ENCODE measurements at places on chromosomes 5 and 9.

- DNase-seq, result no peak
Measured at GRCh38 chr5:107794741-107795140, 124.0 kb upstream of the EFNA5 start.

DNA sequence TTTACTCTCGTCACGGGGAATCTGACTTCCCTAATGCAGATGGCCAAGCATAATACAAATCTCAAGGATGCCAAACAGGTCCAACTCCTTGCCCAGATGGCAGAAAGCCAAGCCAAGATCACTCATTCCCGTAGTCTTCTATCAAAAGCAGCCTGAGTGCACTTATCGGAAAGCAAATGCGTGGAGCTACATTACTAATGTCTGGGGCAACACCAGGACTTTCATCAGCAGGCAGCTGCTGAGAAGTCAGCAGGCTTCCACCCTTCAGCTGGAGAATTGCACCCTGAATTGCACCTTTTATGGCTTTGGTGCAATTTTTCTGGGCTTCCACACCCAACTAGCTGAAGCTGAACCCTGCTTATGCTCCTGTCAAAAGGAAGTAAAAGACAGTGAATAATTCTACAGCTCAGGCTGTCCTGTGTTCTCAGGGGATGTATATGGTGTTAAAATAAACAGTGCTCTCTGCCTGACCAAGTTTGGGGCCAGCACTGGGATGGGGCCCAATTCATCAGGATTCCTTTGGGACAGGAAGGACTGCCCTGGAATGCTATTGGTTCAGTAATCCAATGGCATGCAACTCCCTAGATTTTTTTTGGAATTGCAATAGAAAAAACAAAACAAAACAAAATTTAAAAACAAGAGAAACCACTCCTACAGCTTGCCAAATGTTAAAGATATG, 92.6 kb downstream of the DPYSL3 start:
- DNase-seq, result no peak

GRCh38 chr9:127223810-127224177, 40.8 kb upstream of the GARNL3 start:
- no peak for DNase-seq

DNA sequence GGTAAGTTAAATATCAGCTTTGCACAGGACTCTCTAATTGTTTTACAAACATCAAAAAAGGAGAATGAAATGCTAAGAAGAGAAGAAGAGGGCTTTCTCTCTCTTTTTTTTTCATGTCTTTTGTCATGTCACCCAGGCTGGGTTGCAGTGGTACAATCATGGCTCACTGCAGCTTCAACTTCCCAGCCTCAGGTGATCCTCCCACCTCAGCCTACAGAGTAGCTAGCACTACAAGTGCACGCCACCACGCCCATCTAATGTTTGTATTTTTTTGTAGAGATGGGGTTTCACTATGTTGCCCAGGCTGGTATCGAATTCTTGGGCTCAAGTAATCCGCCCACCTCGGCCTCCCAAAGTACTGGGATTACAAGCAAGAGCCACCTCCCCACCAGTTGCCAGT, 18.6 kb downstream of the SERINC5 start:
- no peak for DNase-seq

DNA sequence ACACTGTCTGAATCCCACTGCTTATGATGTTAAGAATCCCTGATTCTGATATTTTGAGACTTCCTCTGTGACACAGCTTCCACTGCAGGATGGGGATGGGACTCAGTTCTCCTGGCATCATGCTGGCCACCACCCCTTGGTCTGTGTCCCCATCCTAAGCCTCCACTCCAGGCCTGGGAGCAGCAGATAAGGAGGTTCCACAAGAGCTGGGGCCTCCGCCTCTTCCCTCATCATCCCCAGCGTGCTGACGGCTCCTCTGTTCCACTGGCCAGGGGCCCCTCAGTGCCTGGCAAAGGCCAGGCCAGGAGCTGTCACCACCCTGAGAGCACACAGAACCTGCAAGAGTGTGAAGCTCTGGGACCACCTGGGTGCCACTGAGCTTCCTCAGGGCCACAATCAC, 40.6 kb downstream of the CAMK2A start:
- DNase-seq, result no peak

DNA sequence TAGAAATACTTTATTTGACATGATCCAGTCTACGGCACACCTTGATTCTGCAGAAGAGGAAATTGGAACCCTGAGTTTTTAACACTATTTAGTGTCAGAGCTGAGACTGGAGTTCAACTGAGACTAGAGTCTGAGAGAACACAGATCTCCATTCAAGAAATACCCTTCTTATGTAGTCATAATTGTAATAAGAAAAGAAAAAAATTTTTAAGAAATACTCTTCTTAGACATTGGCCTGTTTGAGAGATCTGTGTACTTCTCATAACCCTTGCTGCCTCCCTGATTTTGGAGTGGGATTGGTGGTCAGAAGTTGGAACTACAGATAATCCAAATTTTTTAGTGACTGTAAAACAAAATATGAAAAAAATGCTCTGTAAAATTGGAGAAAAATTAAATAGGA, 253.4 kb downstream of the ARRDC3 start:
- no peak for DNase-seq

DNA sequence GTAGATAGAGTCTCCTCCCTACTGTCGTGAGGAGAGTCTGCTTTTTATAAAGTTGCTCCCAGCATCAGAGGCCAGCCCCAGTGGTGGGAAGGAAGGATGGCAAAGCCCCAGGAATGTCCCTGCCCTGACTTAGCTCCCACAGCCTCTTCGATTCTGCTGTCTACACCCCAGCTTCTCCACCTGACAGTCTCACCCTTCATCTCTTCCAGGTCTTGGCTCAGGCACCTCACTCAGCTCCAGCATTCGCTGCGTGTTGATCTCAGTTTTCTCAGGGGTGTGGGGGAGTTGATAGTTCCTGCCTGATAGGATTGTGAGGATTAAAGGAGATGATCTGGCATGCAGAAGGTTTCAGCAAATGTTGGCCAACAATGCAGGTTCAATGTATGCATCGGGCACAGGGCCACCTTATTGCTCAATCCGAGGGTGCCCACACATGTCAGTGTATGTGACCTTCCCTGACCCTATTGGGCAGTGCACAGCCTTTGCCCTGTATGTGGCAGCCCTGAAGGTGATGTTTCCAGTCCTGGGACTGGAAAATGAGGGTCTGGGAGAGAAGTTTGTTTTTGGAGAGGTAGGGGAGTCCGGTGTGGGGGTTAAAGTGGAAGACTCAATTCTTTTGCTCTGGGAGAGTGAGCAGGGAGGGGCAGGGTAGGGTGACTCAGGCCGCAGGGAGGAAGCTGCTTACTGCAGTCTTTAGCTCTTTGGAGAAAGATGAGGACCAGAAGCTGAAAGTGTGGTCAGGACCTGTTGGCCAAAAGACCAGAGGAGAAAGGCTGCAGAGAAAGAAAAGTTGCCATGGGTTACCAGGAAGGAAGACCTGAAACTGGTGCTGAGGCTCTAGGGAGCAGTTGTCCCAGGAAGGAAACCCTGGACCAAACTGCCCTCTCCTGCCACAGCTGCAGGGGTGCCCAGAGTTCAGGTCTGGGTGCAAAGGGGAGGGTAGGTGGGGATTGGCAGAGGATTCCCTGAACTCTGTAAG, 153.2 kb downstream of the MACROH2A1 start:
- no peak for DNase-seq

- DNase-seq, result no peak
Measured at GRCh38 chr5:118906947-118907346, 81.4 kb downstream of the DTWD2 start.

DNA sequence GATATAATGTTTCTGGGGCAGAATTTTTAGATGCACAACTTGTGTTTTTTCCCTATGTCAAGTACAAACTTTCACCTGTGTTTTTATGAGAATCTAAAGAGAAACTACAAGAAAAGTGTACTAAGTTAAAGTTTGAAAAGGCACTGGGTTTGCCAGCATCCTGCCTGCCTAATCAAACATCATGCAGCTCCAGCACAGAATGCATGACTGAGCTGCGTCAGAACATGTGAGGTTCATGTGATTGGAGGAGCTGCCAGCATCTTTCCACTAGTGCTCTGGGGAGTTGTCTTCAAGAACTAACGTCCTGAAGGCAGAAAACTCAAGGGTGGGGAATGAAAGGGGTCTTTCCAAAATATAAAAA, 46.1 kb upstream of the RIC1 start:
- no peak for DNase-seq

- no peak for DNase-seq
Measured at GRCh38 chr5:107809201-107810034, 138.7 kb upstream of the EFNA5 start.

DNA sequence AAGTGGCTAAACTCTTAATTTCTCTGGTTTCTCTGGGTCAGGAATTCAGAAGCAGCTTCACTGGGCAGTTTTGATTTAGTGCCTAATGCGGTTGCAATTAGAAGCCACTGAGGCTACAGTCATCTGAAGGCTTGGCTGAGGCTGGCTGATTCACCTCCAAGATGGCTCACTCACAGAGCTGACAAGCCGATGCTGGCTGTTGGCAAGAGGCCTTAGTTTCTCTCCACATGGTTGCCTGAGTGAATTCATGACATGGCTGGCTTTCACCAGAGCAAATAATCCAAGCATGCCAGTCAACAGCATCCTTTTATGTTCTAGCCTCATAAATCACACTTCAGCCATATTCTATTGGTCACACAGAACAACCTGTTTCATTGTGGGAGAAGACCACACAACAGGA, 2.8 kb upstream of the CDK7 start:
- DNase-seq, result no peak

DNA sequence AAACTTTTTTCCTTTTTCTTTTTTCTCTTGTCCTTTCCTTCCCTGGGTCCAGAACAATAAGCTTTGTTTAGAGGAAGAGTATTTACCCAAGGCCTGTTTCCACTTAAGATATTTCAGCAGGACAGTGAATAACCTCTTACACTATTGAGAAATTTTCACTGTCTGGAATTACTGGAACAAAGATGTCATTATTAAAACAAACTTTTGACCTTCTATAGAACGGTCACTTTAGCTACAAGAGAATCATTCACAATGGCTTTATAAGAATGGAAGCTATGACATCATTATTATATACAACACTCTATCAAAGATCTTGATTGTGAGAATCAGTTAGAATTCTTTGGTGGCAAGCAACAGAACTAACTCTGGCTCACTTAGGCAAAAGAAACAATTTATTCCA, 22.0 kb upstream of the ARHGAP26 start:
- no peak for DNase-seq

DNA sequence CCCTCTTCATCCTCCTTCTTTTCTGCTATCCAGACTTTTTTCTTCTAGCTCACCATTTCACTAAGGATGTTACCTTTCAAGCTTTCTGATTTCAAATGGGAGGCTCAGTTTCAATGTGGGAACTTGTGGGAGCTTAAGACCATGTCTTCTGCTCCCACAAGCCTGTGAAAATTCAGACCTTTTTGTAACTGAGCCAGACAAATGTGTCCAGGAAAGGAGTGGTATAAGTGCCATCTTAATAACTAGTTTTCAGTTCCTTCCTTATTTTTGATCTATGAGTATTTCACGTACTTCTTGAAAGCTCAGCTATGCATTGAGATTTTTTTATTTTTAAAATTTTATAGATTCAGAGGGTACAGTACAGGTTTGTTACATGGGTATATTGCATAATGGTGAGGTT, 4.6 kb upstream of the ERCC6L2 start:
- no peak for DNase-seq

DNA sequence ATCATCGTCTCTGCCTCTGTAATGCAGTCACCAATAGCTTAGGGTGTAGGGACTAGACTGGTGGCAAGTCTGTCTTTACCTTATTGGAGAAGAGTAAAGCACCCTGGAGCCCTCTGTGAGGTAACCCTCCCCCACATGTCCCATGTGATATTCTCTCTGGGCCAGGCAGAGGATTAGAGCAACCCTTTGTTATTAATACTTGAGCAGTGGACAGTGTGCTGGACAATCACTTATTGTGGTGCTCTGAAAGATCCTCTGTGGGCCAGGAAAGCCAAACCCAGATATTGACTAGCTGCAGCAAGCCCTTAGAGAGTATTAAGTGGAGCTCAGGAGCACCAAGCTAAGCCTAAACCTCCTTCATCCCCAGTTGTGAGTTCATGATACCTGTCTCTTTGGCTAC, 139.7 kb upstream of the RUSC2 start:
- no peak for DNase-seq

GRCh38 chr5:73902327-73903051, 276.5 kb downstream of the ARHGEF28 start:
- DNase-seq, result no peak

- DNase-seq, result no peak
Measured at GRCh38 chr5:125898851-125899405, 524.3 kb upstream of the GRAMD2B start.

DNA sequence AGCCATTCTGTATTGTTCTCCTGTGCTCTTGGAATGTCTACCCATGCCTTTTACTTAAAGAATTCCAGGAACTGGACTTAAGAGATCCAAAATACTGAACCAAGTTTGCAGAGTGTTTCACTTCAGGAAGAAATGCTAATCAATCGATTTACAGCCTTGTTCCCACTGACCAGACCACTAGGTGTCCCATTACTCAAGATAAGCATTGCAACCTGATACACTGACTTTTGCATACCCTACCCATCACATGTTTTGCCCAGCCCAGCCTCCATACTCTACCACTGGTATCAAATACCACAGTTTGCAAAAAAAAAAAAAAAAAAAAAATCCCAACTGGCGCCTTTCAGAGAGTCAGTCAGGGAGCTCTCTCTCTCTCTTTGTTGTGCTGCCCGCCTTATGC, 550.8 kb downstream of the CDH9 start:
- no peak for DNase-seq

DNA sequence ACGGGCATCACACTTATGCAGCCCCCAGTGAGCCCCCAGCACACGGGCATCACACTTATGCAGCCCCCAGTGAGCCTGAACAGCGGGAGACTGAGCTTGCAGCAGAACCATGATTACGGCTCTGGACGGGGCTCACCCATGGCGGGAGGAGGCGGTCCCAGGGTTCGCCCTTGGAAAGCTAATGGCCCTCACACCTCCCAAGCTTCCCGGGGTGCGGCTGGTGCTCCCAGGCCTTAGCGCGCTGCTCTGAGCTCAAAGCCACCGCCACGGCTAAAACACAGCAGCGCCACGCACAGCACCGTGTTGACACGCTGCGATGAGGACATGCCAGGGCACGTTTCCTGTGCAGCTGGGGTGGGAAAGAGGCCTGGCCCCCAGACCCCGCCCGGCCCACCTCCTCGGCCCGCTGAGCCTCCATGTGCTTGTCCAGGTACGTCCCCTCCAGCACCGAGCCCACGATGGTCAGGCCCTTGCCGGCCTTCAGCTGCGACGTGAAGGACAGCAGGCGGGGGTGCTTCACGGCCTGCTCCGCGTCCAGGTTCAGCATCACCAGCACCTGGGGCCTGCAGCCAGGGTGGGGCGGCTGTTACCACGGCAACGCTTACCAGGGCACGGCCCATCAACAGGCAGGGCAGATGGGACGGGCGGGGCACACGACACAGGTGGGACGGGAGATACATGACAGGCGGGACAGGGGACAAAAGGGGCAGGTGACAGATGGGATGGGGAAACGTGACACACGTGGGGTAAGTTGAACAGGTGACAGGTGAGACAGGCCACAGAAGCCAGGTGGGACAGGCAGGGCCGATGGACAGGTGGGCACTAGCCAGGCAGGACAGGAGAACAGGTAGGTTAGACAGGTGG, 38.4 kb downstream of the SLC12A7 start:
- no peak for DNase-seq

GRCh38 chr9:8857926-8858595, 1058.5 kb upstream of the DMAC1 start:
- no peak for DNase-seq

Data from activated naive CD4-positive, alpha-beta T cell treated with Interleukin-2 at 50 U/mL for 16 hours (primary cell).